ENCODE measurements at places on chromosomes 12 and 14.

DNA sequence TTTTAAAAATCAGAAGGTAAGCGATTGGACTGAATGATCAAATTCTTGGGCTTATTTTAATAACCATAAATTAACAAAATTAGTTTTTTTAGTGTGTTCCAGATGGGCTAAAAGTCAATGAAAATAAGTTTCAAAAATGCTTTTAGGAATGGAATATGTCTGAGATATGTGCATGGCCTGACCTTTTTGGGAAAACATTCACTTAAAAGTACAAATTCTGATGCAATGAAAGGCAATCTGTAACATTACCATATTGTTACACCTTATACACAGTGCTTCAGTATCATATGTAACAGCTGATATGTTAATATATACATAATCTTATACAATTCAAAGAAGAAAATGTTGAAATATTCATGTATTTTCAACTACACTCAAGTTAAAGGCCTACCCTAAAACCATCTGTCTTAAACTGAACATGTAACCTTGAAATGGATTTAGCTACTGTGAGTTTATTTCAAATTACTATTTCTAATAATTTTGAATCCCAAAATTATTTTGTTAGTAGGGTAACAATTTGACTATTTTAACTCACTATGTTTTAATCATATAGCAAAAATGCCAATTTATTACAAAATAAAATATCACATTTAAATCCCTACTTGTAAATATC lies 84.8 kb downstream of the EEA1 start:
- no peak for DNase-seq

GRCh38 chr14:99576304-99576703 lies 27.7 kb downstream of the CCDC85C start:
- no peak for DNase-seq

GRCh38 chr12:51753980-51754675 lies 94.4 kb downstream of the FIGNL2 start:
- no peak for DNase-seq

DNA sequence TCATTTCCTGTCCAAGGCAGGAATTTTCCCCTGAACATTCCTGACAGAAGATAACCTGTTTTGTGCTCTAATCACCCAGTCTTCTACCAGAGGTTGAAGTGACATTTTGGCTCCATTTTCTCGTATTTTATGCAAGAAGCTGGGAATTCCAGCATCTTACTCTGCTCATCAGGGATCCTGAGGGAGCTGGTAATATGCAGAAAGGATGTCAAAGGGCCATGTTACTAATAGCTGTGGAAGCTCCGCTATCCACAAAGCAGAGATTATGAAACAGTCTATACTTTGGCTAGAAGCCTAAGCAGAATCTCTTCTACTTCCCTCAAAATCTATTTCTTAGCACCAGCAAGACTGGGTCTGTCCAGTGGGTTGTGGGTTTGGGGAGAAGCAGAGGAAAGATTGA lies 613.0 kb downstream of the DIO2 start:
- DNase-seq: no peak

DNA sequence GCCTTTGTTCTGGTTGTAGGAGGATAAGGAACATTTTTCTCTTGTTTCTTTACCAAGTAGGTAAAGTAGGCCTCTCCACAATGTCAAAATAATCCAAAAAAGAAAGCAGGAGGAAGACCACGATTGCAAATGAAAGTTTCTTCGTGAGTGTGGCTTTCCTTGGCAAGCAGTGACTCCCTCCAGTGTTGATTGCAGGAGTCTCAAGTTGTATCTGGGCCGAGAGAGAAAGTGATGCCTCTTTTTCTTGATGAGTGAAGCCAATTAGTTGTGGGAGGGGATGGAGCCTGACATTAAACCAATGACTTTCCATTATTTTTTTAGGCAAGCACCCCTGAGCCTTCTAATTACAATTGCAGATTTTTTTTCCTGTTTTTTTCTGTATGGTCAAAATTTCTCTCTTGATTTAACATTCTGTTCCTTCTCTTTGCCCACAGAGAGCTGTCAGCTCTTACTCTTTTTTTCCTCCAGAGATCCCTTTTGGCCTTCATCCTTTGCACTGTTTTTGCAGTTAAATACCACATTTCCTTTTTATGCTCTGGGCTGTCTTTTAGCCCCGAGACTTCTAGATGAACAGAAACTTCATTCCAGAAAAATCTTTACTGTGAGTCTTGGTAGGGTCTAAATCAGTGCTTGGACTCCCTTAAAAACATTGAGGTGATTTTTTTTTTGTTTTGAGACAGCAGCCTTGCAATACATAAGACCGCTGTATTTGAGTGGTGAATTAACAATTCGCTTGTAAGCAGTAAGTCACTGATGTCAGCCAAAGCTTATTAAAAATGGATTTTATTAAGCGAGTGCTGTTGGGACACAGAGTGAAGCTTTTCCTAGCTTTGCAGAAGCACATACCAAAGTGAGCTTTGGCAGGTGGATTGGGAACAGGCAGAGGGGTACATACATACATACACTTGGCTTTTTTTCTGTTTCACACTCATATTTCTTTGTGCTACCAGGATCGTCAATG lies 15.8 kb downstream of the FBXW8 start:
- no peak for DNase-seq

DNA sequence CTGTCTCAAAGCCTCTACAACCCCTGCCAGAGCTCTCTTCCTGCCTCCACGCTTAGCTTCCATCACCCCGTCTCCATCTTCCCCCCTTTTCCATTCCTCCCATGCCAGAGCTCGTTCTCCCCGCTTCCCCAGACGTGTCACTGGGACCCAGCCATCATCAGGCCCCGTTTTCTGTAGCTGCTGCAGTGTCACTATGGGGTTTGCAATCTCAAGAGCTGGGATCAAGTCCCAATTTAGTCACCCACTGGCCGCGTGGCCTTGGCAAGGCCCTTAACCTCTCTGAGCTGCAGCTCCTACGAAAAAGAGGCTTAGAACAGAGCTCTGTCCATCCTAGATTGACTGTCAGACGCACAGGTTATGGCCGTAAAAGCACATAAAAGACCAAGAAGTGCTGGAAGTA lies 901 bp upstream of the FAIM2 start:
- DNase-seq: no peak

GRCh38 chr14:73725116-73726024 lies 11.2 kb upstream of the PNMA1 start:
- no peak for DNase-seq

DNA sequence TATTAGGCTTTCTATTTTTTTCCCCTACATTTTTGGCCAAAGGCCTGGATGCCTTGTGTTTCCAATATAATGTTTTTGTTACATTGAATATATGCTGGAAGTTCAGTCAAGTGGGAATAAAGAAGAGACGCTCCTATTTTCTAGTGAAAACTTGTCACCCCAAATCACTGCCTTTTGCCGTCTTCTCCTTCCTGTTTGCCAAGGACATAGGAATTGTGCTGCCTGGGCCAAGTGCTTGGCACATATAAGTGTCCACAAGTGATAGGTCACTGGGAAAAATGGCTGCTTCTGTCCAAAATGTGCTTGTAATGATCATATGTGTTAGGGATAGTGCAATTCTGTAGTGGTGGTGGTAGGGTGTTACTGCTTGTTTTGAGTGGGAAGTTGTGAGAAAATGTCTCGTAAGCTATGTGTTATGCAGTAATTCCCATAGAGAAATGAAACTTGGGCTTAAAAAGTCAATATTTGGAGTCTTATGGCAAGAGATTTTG lies 11.6 kb upstream of the KCNJ8 start:
- no peak for DNase-seq

GRCh38 chr12:82650627-82651337 lies 35.9 kb upstream of the TMTC2 start:
- DNase-seq: peak; percentile 34

DNA sequence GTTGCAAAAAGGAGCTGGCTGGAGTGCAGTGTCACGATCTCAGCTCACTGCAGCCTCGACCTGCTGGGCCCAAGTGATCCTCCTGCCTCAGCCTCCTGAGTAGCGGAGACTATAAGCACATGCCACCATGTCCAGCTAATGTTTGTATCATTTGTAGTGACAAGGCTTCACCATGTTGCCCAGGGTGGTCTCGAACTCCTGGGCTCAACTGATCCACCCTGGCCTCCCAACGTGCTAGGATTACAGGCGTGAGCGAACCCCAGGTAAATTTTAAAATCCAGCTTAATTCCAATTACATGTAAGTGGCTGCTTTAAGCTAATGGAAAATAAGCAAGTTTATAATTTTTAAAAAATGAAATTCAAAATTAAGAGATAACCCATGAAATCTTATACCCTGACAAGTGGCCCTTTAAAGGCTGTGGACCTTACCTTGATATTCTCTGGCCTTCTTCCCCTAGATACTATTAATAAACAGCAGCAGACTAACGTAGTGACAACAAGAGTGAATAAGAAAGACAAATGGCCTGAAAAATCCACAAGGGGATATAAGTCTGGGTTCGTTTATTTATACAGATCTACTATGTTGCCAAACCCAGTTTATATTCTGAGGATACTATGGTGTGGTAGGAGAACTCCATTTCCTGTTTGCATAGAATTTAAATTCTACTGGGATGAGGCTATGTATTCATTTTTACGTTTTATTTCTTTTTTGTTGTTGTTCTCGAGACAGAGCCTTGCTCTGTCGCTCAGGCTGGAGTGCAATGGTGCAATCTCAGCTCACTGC lies 25.6 kb upstream of the SLC2A3 start:
- no peak for DNase-seq

GRCh38 chr12:2333491-2334195 lies 280.9 kb downstream of the CACNA1C start:
- no peak for DNase-seq
